Fibroblast of skin of right biceps (primary cell): ENCODE measurements at places on chromosomes 1 and 21.

GRCh38 chr21:44854391-44854663 is 19.2 kb downstream of the PTTG1IP start:
- DNase-seq = no peak

DNA sequence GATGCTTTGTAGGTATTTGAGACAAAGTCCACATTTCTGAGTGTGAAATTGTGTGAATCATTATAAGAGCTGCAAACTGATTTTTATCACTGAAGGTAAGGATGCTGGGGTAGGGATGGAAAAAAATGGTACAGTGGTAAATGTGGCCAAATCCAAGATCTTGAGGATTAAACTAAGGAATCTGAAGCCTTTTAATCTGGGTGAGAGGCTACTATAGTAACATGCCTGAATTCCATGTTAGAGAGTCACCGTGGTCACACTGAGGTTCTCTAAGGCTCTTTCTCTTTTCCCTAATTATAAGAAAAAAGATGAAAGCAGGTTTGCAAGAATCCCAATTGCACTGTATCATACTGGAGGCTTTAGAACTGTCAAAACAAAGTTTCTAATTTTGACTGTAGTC is 17.6 kb downstream of the PTGER3 start:
- peak; percentile 58 for DNase-seq

- DNase-seq = no peak
These were observed 8.5 kb downstream of the SSR2 start for GRCh38 chr1:156012051-156012817.

GRCh38 chr1:172483448-172483847 is 39.6 kb upstream of the PIGC start:
- DNase-seq = no peak

GRCh38 chr1:102978874-102979273 is 129.4 kb downstream of the COL11A1 start:
- no peak for DNase-seq

GRCh38 chr1:27363766-27364695 is 2.7 kb downstream of the MAP3K6 start:
- DNase-seq = no peak

- peak; percentile 56 for DNase-seq
These were observed 888 bp upstream of the SNRPE start for GRCh38 chr1:203860396-203861025.

DNA sequence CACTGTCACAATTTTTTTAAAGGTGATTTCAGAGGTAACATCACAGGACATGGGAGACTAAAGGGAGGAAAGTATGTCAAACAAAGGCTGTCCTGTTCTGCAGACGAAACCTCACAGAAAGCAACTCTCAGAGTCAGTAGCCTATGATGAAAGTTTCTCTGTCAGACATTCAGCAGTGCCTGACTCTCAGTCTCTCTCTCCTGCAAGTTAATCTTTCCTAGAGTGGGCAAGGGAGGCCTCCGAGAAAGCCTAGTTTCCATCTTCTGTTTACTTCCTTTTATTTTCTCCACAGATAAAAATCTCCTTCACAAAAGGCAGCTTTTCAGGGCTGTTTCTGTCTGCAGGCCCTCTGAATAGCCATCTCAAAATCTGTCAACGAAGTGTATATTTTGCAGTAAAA is 24.9 kb upstream of the FMO2 start:
- no peak for DNase-seq

DNA sequence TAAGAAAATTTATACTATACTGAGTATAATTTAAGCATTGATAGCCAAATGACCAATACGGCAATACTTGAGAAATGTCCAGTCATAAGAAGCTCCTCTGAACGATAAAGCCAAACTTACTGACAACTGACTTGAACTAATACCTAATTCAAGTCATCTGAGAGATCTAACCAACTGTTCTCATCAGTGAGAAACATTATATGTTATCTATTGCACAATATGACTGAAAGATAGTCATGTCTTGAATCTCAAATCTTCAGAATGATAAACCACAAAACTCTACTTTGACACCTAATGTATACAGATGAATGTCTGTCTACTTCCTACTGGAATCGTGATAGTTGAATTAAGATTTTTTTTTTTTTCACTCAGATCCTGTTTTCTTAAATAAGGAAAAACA is 39.0 kb downstream of the APP start:
- no peak for DNase-seq

DNA sequence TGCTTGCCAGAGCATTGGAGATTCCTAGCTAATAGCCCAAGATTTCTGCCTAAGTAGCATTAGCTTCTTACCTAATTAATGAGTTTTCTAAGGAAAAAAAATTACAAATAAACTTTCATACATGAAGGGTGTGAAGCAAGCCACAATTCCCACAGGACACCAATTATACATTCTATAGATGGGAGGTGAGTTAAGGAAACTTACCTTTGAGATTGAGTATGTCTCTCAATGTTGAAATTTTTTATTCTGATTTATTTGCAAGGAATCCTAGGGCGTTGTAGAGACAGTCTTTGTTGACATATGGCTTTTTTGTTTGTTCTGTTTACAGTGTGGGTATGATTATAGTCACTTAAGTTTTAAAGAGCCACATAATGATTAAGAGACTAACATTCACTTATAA is 313.0 kb downstream of the RYR2 start:
- DNase-seq = no peak

DNA sequence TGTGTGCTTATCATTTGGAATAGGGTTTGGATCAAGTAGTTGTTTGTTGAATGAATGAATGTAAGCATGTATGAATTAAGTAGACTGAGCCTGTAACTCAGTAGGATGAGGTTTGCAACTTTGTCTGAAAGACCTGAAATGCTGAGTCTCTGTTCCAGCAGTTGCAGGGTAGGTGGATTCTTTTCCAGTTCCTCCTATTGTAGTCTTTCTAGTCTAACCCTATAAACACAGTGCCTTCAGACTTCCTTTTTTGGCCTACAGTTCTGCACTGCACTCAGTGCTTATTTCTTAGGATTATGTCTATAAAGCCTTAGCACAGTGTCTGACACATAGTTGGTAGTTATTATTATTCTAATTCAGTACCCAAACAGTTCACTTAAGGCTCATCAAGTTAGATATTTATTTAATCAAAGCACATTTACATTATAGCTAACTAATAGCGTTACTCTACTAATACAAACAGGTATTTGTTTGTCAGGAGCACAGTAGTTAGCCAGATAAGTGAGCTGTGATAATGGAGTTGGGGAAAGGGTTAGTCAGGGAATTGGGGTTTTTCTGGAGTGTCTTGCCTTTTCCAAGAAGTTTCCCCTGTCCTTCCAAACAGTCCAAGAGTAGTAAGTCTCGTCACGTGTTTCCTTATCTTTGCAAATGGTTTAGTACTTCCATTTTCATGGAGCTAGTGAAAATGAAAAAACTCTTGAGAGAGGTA is 45.0 kb downstream of the ABCD3 start:
- DNase-seq = no peak

GRCh38 chr1:231200388-231201031 is 38.7 kb downstream of the TRIM67 start:
- DNase-seq = peak; percentile 62

GRCh38 chr1:109846162-109846561 is 64.5 kb upstream of the CSF1 start:
- no peak for DNase-seq

DNA sequence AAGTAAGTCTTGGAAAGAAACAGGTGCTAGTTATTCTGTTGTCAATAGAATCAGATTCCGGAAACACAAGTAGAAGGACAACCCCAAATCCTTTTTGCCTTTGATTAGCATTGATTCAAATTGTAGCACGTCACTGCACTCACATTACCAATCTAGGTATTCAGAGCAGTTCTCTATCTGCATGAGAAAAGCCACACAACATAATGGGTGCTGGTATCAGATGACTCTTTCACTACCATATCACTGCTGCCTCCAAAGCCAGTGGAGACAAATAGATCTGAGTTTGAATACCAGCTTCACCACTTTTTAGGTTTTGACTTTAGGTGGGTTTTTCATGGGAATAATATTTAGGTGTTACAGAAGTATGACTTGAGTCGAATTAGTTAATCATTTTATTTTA is 38.9 kb downstream of the RTCA start:
- DNase-seq = no peak

GRCh38 chr1:32991819-32992488 is 27.3 kb upstream of the RNF19B start:
- no peak for DNase-seq

- no peak for DNase-seq
These were observed 42.0 kb downstream of the RHOU start for GRCh38 chr1:228777236-228777635.

DNA sequence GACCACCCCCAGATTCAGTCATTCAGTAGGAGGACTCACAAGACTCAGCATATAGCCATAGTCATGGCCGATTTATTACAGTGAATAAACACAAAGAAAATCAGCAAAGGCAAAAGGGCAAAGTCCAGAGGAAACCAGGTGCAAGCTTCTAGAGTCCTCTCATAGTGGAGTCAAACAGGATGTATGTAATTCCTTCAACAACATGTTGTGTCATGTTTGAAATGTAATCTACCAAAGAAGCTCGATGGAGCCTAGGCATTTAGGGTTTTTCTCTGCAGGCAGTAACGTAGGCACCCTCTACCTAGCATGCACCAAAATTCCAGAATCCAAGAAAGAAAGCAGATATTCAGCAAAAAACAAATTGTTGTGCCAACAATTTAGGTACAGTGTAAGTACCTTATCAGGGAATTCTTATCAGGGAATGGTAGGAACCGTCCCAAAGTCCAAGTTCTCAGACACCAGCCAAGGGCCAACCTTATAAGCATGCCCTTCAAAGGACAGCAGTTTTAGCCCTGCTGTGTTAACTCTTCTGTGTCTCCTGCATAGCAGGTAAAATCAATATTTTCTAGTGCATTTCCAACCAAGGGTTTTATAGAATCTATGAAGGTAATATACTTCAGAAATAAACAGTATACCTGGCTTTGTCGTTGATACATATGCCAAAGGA is 16.1 kb upstream of the SLAMF6 start:
- DNase-seq = no peak

- no peak for DNase-seq
These were observed 335.0 kb downstream of the TGFB2 start for GRCh38 chr1:218679988-218680748.

DNA sequence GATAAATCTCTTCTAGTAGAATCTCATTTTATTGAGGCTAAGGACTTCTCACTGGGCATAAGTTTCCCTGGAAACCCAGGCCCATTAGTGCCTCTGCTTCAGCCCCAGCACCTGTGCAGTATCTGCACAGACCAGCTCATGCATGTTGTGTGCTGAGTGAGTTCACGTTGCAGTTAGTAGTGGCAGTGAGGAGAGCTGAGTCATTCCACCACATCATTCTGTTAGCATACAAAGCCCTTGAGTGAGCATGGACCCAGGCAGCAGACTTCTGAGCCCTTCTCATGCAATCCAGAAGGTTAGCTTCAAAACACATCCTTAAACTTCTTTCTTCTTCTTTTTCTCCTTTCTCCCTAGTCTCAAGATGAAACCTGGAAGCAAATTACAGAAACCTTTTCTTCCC is 45.8 kb upstream of the NTPCR start:
- peak; percentile 66 for DNase-seq

GRCh38 chr1:43363935-43364525 is 3.8 kb downstream of the ELOVL1 start:
- DNase-seq = no peak

DNA sequence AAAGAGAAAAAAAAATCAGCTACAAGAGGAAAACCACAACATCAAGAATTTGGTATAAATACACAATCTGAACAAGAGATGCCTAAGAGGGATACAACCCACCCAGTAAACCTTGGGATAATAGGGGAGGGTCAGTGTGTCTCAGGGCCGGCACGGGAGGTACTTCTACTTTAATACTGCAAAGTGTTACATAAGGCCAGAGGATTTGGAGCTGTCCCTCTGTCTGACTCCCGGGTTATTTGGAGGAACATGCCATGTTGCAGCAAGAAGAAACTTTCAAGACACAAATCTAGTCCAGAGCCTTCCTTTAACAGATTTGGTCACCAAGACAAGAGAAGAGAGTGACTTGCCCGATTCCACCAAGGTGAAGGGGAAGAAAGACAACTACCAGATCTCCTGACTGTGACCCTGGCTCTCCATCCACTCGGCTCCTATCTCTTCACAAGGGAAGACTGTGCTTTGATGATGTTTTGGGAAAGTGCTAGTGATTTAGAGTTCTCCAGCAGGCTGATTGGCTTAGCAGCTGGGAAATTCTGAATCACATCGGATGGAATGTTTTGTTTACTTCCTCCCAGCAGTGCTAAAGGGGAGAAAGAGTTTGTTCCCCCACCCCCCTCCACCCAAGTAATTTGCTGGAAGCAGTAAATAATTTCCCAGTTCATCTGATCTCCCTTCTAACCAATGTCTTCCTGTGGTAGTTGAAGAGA is 29.3 kb downstream of the SGIP1 start:
- DNase-seq = peak; percentile 95

GRCh38 chr1:36006941-36007500 is 76.1 kb downstream of the AGO3 start:
- DNase-seq = no peak

- DNase-seq = peak; percentile 80
These were observed 72.5 kb upstream of the TNFSF18 start for GRCh38 chr1:173122958-173123852.

- DNase-seq = no peak
These were observed 480 bp downstream of the DPYD start for GRCh38 chr1:97920276-97920831.

GRCh38 chr1:9538669-9539164 is 548 bp upstream of the SLC25A33 start:
- no peak for DNase-seq

DNA sequence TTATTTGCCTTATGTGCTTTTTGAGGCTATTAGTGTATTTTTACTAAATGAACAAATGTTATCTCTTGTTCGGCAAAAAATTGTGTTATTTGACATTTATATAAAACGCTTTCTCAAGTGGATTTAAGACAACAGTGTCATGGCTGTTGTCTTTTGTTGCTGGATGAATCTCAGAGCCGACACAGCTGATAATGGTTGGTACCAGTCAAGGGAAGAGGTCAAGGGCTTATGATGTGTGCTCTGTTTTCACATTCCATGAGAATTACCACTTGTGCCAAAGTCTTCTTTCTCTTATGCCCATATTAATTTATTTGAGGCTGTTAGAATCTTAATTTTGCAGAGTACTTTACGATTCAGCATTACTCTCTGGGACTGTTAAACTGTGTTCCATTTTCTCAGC is 17.9 kb upstream of the CD101 start:
- no peak for DNase-seq

DNA sequence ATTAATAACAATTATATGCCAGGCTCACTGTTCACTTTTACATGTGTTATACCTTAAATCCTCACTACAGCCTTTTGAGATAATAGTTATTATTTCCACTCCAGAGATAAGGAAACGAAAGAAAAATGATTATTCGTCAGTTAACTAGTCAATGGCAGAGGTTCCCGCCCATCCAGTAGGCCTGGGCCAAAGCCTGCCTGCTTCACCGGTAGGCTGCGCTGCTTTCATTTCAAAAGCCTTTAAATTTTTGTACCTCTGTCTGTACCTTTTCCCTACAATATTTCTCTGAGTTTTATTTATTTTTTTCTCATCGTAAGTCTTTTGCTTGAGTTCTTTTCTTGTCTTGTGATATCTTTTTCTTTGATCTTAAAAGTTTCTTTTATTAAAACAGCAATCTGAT is 3.6 kb downstream of the GPR52 start:
- no peak for DNase-seq
